ENCODE measurements at places on chromosomes 2 and 18. TPM values are rescaled to one million over a fixed set of nuclear protein-coding genes. Genes with fewer than 3 reads are reported as not detected.

Gene STARD6
- 0.69 TPM for total RNA-seq

GRCh38 chr2:216694082-216694825 lies 1.1 kb downstream of the IGFBP5 start:
- no peak for DNase-seq

- peak; percentile 54 for DNase-seq
Measured at GRCh38 chr2:172931918-172932520, 143.6 kb upstream of the MAP3K20 start.

GRCh38 chr2:234988491-234988890 lies 36.7 kb downstream of the SH3BP4 start:
- DNase-seq, result no peak

GRCh38 chr2:68637047-68637446 lies 6.3 kb upstream of the PROKR1 start:
- DNase-seq, result no peak

DNA sequence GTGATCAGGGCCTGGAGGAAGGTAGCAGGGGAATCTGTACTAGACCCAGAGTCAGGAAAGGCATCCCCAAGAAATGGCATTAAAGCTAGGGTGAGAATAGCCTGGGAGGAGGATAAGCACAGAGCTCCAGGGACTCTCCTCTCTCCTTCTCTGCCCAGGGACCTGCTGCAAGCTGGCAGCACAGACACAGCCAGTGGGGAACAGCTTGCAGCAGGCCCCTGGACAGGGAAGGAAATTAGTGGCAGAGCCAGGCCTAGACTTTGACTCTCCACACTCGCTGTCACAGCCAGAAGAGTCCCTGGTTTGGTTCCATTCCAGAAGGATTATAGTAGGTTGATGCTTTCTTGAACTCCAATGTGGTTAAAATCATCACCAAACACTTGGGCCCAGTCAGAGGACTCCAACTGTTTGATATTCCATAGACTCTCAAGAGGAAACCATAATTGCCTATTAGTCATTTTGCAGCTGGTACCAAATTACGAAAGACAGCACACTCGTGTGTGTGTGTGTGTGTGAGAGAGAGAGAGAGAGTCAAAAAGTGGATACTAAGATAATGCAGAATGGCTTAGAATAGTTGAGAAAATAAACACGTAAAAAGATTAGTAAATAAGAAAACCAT lies 95.5 kb upstream of the ATP8B1 start:
- peak; percentile 67 for DNase-seq

DNA sequence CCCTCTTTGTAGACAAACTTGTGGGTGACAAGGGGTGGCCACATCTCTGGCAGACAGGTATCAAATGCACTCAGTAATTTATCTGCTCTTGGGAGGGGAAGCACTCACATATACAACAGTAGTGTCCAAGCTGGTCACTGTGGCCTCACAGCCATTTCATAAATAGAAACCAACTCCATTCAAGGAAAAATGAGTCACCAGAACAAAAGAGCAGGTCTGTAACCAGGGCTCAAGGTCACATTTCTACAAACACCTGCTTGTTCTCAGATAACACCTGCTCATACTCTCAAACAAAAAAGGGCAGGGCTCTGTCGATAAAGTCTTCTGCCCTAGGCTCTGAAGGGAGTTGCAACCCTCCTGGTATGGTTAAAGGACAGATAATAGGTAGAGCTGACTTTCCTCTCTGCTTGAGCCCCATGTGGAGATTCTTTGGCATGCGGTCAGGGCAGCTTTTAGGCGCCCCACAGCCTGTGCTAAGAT lies 459.0 kb downstream of the BCL11A start:
- DNase-seq, result no peak

- DNase-seq, result peak; percentile 74
Measured at GRCh38 chr18:9612215-9612830, 2.0 kb downstream of the PPP4R1 start.

GRCh38 chr18:76410660-76411417 lies 84.2 kb downstream of the ZNF516 start:
- no peak for DNase-seq

DNA sequence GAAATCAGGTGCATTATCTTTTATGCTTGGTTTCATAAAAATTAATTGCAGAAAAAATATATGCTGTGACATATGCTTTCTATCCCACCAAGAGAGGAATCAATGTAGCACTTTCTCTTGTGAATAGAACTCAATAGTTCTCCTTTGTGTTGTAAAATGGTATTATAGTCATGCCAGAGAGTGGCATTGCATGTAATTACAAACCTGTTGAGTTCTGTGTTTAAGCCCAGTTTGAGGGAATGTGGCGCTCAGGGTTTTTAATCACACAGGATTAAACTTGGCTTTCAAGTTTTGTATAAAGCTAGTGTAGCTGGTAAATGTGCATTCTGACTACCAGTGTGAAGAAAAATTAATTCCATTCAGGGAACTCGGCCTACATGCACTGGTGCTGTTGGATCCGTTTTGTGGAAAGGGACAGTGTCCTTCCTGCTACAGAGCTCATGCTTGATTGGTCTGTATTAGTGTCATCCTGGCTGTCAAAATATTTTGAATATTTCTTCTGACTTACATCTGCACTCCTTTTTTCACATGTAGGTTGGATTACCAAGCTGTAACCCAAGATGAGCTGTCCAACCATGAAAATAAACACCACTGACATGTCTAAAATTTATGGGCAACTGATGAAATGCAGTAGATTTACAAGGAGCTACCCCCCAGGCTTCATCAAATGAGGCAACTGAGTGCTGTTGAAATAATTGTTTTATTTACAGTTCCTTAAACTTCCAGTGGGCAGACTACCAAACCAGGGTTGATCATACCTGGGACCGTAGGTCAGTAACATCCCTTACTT lies 80.3 kb downstream of the SLC4A3 start:
- DNase-seq, result no peak

Gene DCTN1
- 87.2 TPM for total RNA-seq

All from renal cortical epithelial cell (primary cell).